ENCODE measurements at places on chromosomes 12 and 14.

DNA sequence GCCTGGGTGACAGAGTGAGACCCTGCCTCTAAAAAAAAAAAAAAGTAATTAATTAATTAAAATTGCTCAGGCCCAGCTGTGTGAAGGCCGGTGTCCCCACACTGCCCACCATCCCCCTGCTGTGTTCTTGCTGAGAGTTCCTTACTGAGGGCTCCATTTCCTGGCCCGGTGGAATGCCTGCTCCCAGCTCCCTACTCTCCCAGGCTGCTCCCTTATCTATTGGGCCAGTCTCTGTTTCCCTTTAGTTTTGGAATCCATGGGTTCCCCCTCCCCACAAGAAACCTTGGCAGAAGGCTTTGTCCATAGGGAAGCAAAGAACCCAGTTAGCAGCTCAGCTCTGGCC lies 19.0 kb downstream of the MLXIP start:
- DNase-seq: no peak

DNA sequence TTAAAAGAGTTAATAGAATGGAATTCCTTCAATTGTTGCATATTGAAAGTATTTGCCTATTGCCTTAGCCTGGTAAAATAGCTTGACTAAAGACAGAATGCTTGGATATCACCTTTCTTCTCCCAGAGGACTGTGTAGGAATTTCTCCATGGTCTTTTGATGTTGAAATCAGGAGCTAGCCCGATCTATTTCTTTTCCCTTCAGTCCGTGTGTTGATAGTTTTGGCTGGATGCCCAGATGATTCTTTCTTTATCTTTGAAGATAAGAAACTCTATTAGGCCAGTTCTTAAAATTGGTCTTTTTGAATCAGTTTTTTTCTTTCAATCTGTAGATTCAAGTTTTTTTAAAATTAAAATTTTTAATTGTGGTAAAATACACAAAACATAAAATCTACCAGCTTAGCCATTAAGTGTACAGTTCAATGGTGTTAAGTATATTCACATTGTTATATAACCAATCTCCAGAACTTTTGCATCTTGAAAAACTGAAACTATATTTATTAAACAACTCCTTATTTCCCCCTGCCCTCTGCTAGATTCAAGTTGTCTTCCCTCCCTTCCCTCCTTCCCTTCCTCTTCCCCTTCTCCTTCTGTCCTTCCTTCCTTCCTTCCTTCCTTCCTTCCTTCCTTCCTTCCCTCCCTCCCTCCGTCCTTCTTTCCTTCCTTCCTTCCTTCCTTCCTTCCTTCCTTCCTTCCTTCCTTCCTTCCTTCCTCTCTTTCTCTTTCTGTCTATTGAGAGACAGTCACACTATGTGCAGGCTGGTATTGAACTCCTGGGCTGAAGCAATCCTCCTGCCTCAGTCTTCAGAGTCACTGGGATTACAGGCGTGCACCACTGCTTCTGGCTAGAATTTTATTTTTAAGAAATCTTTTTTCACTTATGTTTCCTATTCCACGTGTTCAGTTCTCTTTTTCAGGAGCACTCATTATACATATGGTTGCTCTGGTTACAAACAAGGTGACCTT lies 10.1 kb downstream of the LACRT start:
- no peak for DNase-seq

GRCh38 chr14:22928237-22929103 lies 706 bp downstream of the PRMT5 start:
- DNase-seq: no peak

GRCh38 chr12:90407841-90408240 lies 547.1 kb downstream of the CCER1 start:
- DNase-seq: no peak

DNA sequence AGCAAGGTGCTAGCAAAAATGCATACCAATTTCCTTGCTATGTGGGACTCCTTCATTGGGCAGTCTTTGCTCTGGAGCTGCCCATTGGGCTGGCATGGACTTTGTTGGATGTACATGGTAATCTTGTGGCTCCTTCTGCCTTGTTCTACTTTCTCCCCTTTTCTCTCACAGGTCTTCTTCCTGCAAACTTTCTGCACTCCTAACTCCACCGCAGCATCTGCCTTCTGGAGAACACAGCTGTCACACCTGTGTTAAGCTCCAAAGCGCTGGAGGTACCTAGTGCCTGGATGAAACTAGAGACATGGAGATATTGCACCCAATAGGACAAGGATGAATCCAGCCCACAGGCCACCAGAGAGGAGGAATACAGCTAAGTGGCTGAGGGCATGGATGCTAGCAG lies 60.7 kb upstream of the CCND2 start:
- DNase-seq: no peak

GRCh38 chr12:42186793-42187192 lies 42.1 kb upstream of the GXYLT1 start:
- no peak for DNase-seq

GRCh38 chr12:113933201-113933786 lies 32.8 kb downstream of the RBM19 start:
- no peak for DNase-seq

- DNase-seq: no peak
Observed at GRCh38 chr14:30656190-30656632, 34.1 kb downstream of the SCFD1 start.

- no peak for DNase-seq
Observed at GRCh38 chr12:6494258-6494743, 399 bp downstream of the NCAPD2 start.

- no peak for DNase-seq
Observed at GRCh38 chr14:45199230-45199629, 53.8 kb downstream of the MIS18BP1 start.

DNA sequence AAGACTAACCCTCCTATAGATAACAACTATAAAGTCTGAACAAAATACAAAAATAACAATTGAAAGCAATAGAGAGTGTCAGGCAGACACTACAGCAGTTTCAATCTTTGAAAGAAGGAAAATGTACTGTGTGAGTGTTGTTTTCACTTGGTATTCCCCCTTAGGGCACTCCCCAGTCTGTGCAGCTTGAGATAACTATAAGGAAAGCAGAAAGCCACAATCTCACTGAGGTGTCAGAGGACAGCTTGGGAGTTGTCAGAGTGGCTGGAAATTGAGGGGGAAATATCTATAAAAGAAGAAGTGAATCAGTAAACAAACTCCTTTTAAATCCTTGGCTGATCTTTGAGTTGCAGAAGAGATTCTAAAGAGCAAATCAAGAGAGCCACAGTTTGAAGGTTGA lies 364.8 kb downstream of the NELL2 start:
- no peak for DNase-seq

DNA sequence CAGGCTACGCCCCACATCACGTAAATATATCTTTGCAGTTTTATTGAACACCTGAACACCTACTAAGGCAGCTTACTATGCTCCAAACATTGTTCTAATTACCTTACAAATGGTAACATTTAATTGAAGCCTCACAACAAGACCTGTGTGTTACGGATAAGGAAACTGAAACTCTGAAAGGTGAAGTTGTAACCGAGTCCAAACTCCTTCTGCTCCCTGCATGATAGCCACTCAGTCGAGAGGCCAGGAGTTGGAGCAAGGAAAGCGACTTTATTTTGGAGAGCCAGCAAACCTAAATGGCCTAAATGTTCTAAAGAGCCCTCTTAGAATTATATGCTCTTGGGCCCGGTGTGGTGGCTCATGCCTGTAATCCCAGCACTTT lies 12.6 kb upstream of the TRPV4 start:
- no peak for DNase-seq

- DNase-seq: no peak
Observed at GRCh38 chr14:89166633-89167032, 250.4 kb downstream of the FOXN3 start.

GRCh38 chr12:47964106-47964728 lies 821 bp downstream of the TMEM106C start:
- DNase-seq: no peak

DNA sequence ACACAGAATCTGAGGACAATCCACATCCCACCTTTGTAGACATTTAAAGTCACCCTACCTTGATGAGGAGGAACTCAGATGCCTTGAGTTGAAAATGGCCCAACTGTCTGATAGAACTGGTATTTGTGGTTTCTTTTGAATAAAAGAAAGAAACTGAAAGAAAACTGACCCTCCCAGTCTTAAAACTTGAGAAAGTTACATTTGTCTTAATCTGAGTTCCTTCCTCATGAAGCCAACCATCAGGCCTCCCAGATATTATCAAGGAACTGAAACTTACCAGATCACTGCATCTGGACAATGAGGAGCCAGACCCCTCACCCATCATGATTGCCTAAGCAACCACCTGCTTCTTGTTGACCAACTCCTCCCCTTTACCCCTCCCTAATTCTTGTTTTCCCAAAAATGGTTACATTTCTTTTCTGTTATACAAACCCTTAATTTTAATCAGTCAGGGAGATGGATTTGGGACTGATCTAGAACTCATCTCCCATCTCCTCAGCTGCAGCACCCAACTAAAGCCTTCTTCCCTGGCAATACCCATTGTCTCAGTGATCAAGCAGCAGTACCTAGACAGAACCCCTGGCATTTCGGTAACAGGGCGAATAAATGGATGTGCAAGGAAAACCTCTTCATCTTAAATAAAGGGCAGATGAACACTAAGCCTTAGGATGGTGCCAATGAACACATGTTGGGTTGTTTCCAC lies 72.0 kb upstream of the RESF1 start:
- DNase-seq: no peak

- no peak for DNase-seq
Observed at GRCh38 chr14:24437020-24437735, 5.4 kb downstream of the SDR39U1 start.

DNA sequence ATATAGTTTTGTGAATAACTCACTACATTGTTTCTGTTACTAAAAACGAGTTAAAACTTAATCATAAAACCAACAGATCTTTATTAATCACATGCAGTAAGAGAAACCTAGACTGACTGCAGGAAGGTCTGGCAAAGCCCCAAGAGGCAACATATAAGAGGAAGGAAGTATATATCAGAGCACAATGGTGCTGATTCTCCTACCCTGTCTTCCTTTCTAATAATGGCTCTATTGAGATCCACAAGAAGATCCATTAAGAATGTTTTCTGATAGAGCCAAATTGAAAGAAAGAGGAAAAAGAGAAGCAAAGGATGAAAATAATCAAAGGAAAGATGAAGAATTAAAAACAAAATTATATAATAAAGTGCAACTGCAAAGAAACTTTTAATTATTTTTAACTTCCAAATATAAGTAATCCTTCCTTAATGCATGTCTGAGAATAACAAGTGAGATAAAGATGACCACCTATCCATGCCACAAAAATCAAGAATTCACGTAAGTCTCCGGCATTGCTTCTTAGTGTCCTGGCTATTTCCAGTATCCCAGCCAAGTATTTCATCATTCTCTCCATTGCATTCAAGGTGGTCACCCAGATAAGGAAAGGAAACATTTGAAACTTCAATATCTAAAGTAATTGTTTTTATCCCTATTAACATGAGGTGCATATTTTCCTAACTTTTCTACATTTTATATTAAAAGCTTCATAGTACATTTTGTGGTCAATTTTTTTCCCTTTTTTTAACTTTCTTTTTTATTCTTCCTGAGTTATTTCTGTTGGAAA lies 62.2 kb downstream of the SOX5 start:
- DNase-seq: no peak

- DNase-seq: no peak
Observed at GRCh38 chr14:90795744-90796143, 20.5 kb downstream of the TTC7B start.

DNA sequence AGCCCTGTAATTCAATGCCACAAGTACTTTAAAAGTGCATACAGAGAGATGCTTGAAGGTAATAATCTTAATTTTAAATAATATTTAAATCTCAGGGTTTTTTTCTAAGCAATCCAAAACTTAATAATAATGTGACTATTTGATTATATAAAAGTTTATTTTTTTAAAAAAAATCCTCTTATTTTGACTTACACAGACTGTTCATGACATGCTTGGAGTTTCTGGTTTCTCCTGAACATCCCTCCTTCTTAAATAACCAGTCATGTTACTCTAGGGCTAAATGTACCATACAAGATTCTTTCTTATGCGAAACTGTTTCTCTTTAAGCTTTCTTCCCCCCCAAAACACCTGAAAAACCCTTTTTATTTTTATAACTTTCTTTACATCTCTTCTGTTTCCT lies 58.2 kb upstream of the SLC2A13 start:
- DNase-seq: no peak

DNA sequence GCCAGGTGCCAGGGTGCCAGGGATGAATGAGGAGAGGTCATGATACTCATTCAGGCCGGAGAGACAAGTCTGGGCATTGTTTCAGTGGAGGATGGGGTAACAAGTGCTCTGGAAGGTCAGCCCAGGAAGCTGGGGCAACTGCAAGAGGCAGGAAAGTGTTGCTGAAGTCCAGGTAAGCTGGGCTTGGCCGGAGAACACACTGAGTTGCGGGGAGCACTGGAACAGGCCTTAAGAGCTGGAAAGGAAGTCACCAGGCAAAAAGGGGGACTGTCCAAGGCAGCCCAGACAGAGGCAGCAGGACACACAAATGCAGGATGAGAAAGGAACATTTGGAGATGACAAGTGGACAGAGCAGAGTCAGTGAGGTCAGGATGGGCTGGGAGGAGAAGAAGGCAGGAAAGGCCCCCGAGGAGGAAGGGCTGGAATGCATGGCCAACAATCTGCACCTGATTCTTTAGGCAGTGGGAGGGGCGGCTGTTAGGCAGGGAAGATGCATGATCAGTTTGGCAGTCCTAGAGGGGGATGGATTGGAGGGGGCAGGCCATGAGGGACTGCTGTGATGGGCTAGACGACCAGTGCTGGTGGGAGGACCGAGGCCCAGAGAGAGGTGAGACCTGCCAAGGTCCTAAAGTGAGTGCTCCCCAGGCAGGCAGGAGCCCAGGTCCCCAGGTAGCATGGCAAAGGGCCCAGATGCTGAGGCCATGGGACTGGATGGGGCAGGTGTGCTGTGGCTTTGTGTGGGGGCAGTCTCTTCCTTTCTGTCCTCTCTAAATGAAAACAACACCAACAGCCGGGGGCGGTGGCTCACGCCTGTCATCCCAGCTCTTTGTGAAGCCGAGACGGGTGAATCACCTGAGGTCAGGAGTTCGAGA lies 17.2 kb upstream of the HHIPL1 start:
- no peak for DNase-seq

DNA sequence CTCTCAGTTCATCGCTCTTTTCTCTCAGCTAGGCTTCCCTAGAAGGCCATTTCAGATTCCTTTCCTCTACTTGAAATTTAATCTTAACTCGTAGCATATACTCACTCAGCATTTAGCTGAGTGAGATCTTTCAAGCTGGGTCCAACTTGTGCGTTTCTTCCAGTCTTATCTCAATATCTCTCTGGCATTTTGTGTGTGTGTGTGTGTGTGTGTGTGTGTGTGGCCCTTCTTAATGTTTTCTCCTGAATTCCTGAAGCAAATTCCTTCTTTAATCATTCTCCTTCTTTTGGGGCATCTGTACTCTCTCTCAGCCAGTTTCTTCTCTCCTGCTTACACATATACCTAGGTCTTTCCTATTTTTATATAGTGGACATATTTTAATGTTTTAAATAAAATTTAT lies 129.1 kb downstream of the KITLG start:
- DNase-seq: no peak

GRCh38 chr12:94488463-94488862 lies 28.8 kb upstream of the CEP83 start:
- no peak for DNase-seq

DNA sequence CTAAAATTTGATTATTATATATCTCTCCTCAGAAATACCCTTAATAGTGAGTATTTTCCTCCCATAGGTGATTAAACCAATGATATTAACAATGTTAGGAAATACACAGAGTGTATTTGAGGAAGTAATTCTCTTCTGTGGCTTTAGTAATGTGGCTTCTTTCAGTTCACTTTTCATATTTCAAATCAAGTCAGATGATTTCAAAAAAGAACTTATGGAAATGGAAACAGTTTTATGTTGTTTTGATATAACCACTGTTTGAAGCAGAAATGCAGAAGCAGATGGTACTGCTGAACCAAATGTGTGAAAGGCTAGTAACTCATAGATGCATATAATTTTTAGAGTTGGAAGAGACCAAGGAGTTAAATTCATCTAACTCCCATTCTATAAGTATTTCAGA lies 1.9 kb upstream of the GPR33 start:
- no peak for DNase-seq

Measured in left renal pelvis (tissue), 4 donors.